ENCODE measurements at places on chromosomes 12 and 14.

DNA sequence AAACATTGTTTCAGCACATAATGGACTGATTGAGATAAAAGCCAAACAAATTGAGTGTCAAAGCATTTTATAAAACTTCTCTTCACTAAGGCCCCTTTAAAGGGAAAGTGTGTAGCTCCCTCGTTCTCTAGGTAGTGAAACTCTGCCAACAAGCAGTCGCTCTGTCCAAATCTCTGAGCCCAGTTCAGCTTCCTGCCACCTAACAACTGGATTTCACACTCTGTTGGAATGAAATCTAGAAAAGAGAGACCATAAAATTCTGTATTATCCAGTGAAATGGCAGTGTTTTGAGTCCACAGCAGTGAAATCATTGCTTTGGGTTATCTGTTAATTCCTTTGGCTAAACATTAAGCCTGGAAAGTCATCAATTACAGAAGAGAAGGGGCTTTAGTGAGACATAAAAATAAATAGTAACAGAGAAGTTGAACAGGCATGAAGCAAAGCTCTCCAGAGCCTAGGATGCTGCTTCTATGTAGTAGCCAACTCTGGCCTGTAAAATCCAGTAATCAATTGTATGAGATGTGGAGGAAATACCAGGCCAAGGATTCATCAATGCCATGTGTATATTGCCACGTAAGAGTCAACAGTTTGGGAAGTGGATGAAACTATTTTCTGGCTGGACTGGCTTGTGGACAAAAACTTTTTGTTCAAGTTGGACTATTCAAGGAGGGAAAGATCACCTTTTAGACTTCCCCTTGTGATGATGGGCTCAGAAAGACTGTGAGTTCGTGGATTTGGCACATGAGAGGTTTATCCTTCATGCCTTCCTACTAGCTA, 122.5 kb downstream of the WIF1 start:
- peak; percentile 75 for DNase-seq

- DNase-seq, result no peak
Observed at GRCh38 chr12:58443981-58444371, 476.3 kb downstream of the LRIG3 start.

GRCh38 chr12:95960241-95960640, 17.1 kb downstream of the AMDHD1 start:
- DNase-seq, result no peak

GRCh38 chr12:109130297-109131153, 14.1 kb downstream of the ACACB start:
- DNase-seq, result no peak

- no peak for DNase-seq
Observed at GRCh38 chr12:12032260-12032791, 38.4 kb upstream of the BCL2L14 start.

DNA sequence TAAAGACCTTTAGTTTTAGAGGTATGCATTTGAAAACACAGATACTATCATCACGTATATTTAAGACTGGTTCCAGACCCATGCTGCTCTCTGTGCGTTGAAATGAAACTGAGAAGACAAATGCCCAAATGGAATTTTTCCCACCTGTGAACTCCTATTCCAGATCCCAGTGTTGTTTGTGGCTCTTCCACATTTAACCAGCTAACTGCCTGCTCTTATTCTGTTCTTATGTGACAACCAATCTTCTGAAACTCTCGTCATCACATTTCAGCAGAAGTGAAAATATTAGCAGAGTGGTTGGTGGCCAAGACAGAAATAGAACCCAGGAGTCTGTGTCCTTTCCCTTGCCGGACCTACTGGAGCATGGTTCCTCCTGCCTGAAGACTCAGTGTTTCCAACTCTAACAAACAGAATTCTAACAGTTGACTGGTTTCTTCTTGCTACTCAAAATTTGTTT, 460.2 kb downstream of the RAD51B start:
- no peak for DNase-seq

- no peak for DNase-seq
Observed at GRCh38 chr12:60349232-60349978, 753.6 kb downstream of the SLC16A7 start.

DNA sequence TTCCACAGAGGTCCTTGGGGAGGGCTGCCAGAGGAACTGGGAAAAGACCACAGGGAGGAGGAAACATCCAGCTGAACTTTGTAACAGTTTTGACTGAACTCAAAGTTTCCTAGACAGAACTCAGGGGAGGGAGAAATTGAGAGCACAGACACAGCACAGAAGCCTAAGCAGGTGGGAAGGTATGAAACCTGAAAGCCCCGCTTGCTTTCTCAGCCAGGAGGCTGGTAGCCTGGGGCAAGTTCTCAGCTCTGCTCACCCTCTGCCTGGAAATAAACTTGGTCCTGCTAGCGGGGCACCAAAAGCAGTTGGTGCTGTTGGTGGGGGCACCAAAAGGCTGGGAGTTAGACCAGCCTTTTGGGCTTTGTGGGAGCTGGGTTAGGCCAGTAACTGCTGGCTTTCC, 25.9 kb upstream of the OR4E1 start:
- DNase-seq, result no peak

DNA sequence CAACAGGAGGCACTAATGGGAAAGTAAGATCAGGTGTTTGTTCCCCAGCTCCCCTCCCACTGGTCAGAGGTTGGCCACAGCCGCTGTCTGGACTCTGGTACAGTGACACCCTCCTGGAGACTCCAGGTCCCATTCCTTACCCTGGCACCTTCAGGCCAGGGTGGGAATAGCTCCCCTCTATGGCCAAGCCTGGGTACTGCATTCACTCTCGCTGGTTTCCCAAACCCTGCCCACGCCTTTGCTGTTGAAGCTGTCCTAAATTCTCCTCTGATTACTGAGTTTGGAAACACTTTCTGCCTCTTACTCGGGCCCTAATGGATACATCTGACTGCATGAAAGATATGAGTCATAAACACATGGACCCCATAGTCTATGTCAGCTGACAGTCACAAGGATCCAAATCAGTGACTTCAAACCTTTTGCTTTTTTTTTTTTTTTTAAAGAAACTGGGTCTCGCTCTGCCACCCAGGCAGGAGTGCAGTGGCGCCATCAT, 17.9 kb downstream of the HRK start:
- peak; percentile 63 for DNase-seq

DNA sequence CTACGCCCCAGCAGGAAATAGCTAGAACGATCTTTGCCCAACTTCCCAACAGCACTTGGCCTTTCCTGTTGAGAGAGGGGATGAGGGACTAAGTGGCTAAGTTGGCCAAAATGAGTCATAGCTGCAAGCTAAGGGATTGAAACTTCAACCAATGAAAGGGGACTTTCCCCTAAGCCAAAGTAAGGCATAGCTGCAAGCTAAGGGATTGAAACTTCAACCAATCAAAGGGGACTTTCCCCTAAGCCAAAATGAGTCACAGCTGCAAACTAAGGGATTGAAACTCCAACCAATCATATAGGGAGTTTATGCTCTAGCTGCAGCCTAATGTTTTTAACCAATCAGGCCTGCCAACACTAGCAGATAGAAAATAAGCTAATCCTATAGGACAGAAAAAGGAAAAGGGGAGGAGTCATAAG, 100.5 kb upstream of the SSTR1 start:
- DNase-seq, result no peak

DNA sequence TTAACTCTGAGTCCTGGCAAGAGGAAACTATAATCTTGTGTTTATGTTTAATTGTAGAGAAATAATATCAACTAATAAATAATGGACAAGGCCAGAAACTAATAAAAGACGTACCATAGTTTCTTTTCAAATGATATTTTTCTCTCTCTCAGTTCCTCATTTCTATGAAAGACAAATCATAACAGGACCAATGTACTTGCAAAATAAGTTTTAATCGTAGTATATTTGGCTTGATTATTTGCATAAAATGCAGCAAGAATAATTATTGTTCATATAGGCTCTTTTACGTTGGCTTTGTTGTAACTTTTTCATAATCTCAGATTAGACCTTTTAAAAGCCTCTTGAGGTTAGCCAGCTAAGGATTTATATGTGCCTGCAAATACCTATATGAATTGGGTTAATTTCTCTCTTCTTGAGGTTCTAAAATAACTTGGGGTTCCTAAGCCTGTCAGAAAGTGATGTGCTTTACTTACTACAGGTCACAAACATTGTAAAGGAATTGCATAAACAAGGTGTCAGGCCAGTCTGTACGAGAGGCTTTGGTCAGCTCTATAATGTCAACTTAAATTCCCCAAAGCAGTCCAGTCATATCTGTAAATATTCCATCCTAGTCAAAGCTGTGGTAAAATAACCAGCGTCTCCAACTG, 152.8 kb upstream of the PTPRQ start:
- no peak for DNase-seq

DNA sequence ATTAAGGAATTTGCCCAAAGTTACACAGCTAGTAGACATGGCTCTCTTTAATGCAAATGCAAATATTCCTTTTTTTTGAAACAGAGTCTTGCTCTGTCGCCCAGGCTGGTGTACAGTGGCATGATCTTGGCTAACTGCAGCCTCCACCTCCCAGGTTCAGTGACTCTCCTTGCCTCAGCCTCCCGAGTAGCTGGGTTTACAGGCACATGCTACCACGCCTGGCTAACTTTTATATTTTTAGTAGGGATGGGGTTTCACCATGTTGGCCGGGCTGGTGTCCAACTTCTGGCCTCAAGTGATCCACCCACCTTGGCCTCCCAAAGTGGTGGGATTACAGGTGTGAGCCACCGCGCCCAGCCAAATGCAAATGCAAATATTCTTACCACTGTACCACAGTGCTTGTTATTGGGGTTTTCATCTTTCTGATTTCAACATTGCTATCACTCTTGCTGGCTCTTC, 24.5 kb upstream of the HIGD1C start:
- no peak for DNase-seq

- no peak for DNase-seq
Observed at GRCh38 chr12:132144810-132145168, 532 bp downstream of the NOC4L start.

GRCh38 chr14:36424478-36425102, 95.4 kb downstream of the NKX2-1 start:
- no peak for DNase-seq

DNA sequence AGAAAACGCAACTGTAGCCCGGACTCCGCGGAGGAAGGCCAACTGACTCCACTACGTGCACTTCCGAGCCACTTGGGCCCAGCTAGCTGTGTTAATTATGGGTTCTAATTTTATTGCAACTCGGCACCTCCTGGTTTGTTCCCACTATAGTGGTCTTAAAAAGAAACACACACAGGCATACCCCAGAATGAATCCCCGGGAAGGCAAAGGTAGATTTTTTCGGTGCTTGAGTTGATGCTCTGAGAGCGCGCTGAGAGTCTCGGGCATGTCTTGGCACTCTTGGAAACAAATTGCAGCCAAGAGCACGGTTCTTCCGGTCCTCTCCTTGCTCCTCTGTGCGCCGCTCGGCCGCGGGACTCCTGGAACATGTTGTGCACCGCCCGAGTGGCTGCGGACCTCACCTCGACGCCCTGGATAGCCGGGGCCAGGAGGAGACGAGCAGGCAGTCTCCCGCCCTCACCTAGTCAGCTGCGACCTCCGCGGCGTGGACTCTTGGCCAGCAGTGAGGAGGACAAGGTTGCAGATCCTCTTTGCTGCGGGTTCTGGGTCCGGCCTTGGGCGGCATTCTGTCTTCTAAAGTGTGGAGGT, 6.8 kb upstream of the PAX9 start:
- DNase-seq, result no peak

- DNase-seq, result no peak
Observed at GRCh38 chr14:81474148-81474492, 59.5 kb downstream of the SEL1L start.

DNA sequence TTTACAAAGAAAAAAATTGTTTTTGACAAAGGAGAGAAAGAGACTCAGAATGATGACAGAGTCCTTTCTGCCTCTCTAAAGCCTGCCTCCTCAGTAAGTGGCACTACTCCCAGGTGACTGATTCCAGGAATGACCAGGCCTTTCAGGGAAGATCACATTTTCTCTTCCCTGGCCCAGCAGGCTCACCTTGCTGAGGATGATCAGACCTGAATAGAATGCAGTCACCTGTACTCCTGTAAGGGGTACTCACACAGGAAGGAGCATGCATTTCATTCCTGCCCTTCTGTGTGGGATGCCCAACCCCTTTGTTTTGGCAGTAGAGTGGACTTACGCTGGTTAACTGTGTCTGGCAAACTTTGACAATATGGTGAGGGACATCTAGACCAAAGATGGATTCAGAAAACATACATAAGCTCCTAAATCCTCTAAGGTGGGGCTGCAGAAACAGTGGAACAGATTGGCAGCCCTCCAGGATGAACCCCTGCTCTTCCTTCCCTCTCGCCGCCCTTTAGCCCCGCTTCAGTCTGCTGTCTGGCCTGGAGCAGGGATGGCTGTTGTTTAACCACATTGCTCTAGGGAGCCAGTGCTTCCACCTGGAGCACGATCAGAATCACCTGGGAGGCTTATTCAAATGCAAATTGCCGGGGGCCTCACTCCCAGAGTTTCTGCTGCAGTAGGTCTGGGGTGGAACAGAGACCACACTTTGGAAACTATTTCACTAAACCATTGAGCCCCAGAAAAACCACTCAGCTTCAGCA, 29.8 kb downstream of the ERG28 start:
- DNase-seq, result no peak

DNA sequence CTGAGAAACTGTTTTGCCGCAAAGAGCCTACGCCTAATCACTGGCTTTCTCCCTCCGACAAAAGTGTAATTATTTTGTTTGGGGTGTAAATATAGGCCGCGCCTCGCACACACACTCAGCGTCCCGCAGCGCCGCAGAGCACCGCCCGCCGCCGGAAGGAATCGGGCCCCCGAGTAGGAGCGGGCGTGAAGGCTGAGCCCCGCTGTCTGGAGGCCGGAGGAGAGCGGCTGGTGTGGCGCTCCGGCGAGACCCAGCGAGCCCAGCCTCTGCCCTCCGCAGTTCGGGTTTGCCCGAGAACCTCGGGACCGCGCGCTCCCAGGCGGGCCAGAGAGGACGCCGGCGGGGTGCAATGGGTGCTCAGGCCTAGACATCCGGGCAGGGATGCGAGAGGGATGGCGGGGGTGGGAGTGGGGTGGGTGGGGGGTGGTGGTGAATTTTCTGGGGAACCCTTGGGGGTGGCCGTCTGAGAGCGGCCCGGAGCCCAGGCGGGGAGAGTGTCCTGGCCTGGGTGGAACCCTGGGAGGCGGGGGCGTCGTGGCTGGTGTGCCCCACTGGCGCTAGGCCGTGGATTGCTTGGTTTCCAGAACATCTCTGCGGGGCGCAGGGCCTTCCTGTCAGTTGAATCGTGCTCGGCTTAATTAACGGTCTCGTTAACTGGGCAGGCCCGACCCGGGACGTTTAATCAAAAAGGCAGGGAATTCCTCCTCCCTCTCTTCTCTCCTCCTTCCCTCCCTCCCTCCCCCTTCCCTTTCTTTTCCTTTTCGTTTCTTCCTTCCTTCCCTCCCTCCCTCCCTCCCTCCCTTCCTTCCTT, 4.7 kb upstream of the LHX5 start:
- no peak for DNase-seq

GRCh38 chr14:57492859-57493258, 798 bp downstream of the CCDC198 start:
- DNase-seq, result peak; percentile 47

All from HS-5 (cell line).